Muscle of back (tissue), 13 donors: ENCODE measurements at places on chromosomes 4 and X. TPM values are rescaled to one million over a fixed set of nuclear protein-coding genes. Genes with fewer than 3 reads are reported as not detected.

Gene MAGEA11
- not detected for polyA plus RNA-seq

Gene OFD1
- polyA plus RNA-seq: 15.5 TPM

Gene FDCSP
- polyA plus RNA-seq: 4.5 TPM

Gene TCEAL7
- polyA plus RNA-seq: 318 TPM

Gene PABPC1L2A
- not detected for polyA plus RNA-seq

Gene SPANXC
- polyA plus RNA-seq: not detected

Gene VCX3A
- not detected for polyA plus RNA-seq

Gene GAB3
- polyA plus RNA-seq: 7.7 TPM

Gene NPY1R
- 9.6 TPM for polyA plus RNA-seq

Gene ARHGEF38
- polyA plus RNA-seq: not detected

Gene CSAG2
- polyA plus RNA-seq: not detected

DNA sequence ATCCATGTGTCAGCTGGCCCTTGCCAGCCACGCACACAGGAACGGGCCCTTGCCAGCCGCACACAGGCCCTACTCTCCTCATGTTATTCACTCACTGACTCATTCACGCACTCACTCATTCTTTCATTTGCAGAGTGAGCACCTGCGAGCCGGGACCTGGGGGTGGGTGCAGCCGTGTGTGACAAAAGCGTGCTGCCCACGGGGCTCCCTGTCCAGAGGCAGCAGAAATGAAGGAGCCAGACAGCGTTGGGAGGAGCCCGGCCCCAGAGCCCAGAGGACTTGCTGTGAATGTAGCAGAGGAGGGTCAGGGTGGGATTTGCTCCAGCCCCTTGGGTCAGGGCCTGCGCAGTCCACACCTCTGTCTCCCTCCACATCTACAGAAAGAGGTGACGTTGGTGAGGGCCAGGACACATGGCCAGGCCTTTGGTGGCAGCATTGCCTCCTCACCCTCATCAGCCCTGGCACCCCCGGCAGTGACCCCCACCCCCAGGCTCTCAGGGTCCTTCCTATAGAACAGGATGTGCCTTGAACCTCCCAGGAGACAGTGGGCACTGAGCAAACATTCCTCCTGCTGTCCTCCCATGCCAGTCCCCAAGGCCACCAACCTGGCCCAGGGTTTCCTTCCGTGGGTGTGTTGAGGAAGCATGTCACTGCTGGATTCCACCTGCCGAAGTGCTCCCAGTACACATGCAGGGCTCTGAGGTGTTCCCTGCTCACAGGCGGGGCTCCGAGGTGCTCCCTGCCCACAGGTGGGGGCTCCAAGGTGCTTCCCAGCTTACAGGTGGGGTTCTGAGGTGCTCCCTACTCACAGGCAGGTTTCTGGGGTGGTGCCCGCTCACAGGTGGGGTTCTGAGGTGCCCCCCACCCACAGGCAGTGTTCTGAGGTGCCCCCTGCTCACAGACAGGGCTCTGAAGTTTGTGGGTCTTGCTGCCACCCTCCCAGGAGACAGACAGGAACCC is 105.7 kb downstream of the HMX1 start:
- DNase-seq: no peak

DNA sequence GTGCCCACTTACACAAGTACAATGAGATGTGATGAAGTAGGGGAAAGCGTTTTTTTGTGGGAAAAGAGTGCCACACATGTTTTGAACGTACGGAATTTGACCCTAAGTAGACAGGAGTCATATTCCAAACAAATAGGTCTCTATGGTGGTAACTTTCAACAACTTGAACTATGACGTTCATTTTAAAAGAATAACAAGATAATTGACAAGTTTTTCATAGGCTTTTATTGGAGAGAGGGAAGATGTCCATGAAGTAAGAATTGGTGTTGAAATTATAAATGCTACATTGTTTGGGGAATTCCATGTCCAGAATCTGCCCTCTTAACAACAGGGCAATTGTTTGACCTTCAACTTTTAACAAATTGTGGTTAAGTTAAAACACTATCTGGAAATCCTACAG is 126.5 kb downstream of the GASK1B start:
- no peak for DNase-seq

- no peak for DNase-seq
Observed at GRCh38 chr4:82381235-82381634, 7.4 kb upstream of the HNRNPD start.

GRCh38 chr4:8338351-8338961 is 68.9 kb downstream of the HTRA3 start:
- DNase-seq: peak; percentile 29

GRCh38 chrX:413322-414201 is 26.9 kb upstream of the PPP2R3B start:
- peak; percentile 77 for DNase-seq

DNA sequence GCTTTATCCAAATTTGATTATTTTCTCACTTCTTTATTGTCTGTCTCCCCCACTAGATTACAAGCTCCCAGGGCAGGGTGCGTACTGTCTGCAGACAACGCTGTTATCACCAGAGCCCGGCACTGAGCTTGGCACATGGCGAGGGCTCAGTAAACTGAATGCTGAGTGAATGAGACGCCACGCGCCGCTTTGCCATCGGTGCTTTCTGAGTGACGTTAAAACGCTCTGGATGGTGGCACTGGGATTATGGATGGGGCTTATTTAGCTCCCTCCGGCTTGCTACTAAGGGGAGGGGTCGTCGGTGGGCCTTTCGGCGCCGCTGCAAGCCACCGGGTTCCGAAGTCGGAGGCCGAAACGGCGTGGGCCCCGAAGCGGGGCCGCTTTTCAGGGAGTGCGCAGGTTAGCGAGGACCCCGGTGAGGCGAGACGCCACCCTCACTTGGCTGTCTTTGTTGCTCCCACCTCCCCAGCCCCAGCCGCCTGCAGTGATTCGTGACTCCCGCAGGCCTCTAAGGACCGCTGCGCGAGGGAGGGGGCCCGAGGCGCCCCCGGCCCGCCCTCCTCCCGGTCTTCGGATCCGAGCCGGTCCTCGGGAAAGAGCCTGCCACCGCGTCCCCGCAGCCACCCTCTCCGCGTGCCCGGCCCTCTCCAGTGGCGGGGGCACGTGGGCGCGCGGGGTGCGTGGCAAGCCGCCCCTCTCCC is 569 bp upstream of the FHL1 start:
- no peak for DNase-seq

DNA sequence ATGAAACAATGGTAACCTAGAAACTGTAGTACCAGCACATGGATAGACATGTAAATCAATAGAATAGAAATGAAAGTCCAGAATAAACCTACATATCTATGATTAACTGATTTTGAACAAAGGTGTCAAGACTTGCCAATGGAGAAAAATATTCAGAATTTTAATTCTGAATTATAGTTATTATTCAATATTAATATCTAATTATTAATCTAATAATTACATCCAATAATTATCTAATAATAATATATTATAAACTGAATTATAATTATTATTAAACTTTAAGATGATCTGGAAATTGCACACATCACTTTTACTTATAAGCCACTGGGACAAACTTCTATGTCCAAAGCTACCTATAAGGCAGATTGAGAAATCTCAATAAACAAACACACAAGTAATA is 1365.2 kb upstream of the ADGRL3 start:
- DNase-seq: no peak

DNA sequence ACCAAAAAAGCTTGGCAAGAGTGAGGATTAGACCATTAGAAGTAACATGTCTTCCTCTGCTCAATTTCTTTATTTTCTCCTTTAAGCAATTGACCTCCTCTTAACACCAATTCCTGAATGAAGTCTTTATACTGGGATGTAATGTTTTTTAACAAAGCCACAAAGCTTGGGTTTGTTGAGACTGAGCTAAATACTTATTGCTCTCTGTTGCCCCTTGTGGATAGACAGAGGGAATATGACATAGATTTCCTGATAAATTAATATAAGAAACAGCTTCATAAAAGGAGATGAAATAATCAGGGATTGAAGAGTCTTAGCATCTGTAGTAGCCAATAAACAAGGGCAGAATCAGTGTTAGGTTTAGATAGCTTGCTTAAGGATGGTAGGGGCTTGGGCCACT is 57.6 kb downstream of the CCDC160 start:
- no peak for DNase-seq

- no peak for DNase-seq
Observed at GRCh38 chr4:107333518-107333917, 297.4 kb upstream of the DKK2 start.

- DNase-seq: no peak
Observed at GRCh38 chr4:94491322-94491721, 39.6 kb downstream of the PDLIM5 start.

- peak; percentile 64 for DNase-seq
Observed at GRCh38 chr4:184384056-184384809, 90.1 kb downstream of the IRF2 start.

GRCh38 chr4:133245226-133245625 is 96.1 kb downstream of the PCDH10 start:
- no peak for DNase-seq

DNA sequence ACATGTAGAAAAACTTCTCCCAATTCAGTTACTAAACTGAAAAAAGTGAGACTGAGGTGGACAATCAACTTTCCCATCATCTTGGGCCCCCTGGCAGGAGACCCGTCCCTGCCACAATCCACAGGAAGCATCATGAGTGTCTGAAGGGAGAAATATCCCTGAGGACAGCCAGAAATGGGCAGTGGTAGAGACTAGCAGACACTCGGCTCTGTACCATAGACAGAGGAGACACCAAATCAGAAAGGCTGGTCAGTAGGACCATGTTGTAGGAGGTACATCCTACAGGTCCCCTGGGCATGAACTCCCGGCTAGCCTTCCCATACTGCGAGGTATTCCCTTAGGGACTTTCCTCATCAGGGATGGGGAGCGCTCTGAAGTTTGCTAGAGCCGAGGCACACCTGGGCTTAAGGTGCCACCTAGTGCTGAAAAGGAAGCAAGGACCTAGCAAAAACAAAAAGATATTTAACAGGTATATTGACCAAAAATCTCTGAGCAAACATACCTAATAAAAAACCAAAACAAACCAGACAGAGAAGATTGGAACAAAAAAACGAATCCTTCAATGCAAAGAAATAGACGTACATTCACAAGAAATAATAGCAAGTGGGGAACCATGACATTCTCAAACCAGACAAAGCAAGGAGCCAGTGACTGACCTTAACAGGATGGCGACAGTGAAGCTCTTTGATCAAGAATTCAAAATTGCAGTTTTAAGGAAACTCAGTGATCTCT is 55.6 kb downstream of the HAUS3 start:
- DNase-seq: no peak

DNA sequence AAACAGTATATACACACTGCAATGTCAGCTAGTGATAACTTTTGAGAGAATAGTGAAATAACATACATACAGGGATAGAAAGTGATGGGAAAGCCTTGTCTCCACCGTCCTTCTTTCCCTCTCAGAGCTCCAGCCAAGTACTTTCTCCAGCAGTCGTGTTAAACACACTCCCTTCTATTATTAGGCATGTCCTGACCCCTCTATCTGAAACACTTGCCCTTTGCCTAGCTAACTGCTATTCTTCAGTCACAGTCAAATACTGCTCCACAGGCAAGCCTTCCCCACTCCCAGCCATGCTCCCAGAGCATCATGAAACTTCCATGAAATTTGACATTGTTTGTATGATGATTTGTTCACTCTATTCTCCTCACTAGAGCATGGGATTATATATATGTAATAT is 291.1 kb downstream of the TRIML1 start:
- DNase-seq: no peak

DNA sequence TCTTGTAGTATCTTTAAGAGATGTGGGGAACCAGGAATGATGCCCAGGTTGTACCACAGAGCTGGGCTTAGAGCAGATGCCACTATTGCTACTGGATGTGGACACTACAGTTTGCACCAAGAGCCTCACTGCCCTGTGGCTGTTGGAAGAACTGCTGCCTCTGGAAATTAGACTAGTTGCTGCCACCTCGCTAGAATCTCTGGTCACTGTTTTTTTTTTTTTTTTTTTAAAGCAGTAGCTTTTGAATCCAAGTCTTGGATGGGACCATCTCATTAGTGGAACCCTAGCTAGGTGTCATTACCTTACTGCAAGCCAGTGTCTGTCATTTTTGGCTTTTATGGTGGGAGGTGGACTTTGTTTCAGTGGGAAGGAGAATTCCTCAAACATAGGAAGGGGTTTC is 105.5 kb downstream of the ARHGAP10 start:
- no peak for DNase-seq

GRCh38 chr4:169492436-169493163 is 119.8 kb downstream of the NEK1 start:
- peak; percentile 5 for DNase-seq

- DNase-seq: peak; percentile 2
Observed at GRCh38 chrX:18640686-18641085, 31.2 kb downstream of the RS1 start.

DNA sequence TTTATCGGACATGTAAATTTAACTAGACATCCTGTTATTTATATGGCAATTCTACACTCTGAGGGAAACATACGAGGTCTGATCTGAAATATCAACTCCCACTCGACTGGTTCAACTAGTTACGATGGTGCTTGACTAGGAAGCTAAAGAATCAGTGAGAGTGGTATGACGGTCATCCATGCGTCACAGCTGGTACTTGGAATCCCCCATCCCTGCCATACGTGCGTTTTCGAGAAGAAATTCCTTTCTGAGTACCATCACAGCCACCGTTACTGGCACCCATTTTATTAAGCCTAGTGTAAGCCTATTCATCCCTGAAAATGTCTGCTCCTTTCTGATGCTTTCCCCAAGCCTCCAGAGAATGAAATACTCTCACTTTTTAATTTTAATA is 695 bp upstream of the PIGA start:
- DNase-seq: peak; percentile 41

- no peak for DNase-seq
Observed at GRCh38 chrX:123489011-123489410, 243.8 kb downstream of the THOC2 start.

DNA sequence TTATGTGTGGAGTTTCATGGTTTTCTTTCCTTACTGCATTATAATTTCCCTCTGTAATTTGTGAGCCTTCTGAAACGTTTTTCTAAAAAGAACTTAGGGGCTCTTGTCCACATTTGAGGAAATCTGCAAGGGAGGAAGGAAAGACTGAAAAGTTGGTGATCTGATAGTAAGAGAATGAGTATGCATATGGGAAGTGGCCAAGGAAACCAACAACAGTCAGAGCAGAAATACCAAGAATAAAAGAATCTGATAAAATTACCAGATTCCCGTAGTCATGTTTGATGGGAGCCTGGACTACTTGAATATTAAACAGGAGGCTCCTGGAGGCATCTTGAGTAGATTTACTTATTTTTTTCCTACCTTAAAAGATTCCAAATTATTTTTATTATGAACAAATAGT is 50.1 kb downstream of the MEPE start:
- no peak for DNase-seq

DNA sequence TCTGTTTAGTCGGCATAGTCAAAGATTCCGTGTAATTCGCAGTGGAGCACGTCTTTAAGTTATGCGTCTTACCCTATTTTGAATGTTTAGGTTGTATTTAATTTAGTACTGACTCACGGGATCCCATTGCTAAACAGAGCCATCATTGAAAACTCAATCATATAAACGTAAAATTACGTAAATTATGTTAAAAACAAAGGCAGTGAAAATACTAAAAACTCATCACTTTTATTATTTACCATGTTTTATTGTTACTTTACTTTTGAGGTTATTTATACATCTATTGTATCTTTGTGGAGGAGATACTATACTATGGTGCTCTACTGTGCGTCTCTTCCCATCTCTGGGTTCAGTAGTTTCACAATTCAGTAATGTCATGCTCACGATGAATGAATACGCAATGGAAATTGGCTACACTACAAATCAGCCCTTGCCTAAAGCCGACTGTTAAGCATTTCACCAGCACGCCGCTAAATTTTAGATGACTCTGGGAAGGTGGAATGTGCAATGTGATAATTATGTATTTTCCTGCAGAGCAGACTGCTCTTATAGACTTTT is 944 bp downstream of the FUNDC2 start:
- DNase-seq: peak; percentile 53
